ENCODE measurements at places on chromosomes 5 and 9.

GRCh38 chr5:113435575-113435974 is 786 bp upstream of the TSSK1B start:
- DNase-seq, result no peak

- DNase-seq, result no peak
These were observed 341.2 kb downstream of the TRIM32 start for GRCh38 chr9:117028103-117028858.

- DNase-seq, result no peak
These were observed 228.2 kb downstream of the SYK start for GRCh38 chr9:91029650-91030361.

GRCh38 chr5:9533096-9533495 is 12.8 kb downstream of the SEMA5A start:
- DNase-seq, result no peak

DNA sequence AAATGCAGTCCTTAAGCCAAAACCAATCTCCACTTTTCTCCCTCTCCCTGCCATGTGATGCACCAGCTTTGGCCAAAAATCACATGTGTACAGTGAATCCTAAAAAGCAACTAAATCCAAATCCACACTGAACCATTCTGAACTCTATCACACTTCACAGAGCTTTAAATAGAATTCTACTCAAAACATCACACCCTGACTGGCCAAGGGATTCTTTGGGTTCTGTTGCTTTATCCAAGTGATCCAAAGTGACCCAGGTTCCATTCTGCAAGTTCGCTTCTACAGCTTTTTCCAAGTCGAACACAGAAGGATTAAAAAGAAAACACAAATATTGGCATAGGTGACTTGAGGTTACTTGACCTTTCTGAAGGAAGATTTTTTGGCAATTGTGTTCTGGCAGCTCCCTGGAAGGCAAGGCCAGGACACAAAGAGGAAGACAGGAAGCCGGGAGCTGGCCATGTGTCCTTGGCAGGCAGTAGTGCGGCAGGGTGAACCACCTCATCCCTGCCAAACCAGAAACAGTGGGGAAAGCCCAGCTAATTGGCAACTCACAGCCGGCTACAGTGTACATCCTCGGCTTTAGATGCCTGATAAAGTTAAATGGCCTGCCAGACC is 115.0 kb downstream of the NFIB start:
- DNase-seq, result no peak

GRCh38 chr9:94086486-94087345 is 2.5 kb downstream of the PTPDC1 start:
- no peak for DNase-seq

DNA sequence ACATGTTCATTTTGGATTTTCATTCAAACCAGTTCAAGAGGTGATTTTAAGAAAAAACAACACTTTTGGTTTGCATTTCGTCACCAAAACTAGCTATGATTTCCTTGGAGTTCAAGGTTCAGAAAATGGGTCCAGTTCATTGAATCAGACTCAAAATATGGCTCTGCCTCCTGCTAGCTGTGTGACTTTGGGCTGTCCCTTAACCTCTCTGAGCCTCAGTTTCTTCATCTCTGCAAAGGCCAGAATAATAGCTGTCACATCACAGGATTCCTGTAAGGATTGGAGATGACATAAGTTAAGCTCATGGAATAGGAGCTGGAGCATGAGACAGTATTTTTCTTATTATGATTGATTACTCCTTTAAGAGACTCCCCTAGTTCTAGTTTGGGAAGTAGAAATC is 147.8 kb upstream of the SMIM23 start:
- DNase-seq, result no peak

- DNase-seq, result no peak
These were observed 461.3 kb upstream of the RORB start for GRCh38 chr9:74035786-74036185.

DNA sequence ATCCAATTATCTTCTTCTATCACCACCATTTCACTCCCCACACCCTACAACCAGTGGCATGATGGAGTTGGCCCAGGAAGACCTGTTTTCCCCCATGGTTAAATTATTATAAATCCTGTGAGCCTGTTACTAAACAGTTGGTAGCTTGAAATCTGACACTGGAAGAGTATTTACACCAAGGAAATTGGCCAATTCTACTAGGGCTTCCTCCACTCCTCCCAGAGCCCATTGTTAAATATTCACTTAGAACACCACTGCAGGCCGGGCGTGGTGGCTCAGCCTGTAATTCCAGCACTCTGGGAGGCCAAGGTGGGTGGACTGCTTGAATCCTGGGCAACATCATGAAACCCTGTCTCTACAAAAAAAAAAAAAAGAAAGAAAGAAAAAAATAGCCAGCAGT is 32.4 kb upstream of the CKS2 start:
- DNase-seq, result no peak

Measured in activated CD8-positive, alpha-beta memory T cell treated with anti-CD3 and anti-CD28 coated beads for 48 hours (primary cell).